ENCODE measurements at places on chromosomes 12 and 14. TPM values are rescaled to one million over a fixed set of nuclear protein-coding genes. Genes with fewer than 3 reads are reported as not detected.

Gene KCTD10
- 47.1 TPM for total RNA-seq

Gene PLEKHD1
- total RNA-seq = 0.03 TPM

Gene ADIPOR2
- total RNA-seq = 54.8 TPM

Gene BMP4
- total RNA-seq = 1.6 TPM

Gene KCNJ8
- total RNA-seq = 0.57 TPM

Gene AVPR1A
- total RNA-seq = not detected

Gene CCDC60
- not detected for total RNA-seq

Gene DNAH10
- total RNA-seq = 0.23 TPM

Gene GLIPR1
- total RNA-seq = 24.6 TPM

Gene RPGRIP1
- 0.26 TPM for total RNA-seq

Gene SMIM41
- total RNA-seq = not detected

Gene C12orf60
- 2.0 TPM for total RNA-seq

Gene GPRC5D
- total RNA-seq = not detected

Gene PTPN6
- total RNA-seq = 11.7 TPM

Gene OR4E2
- total RNA-seq = not detected

Gene KRT74
- total RNA-seq = not detected

Gene LRP1
- total RNA-seq = 14.7 TPM

Gene COX8C
- total RNA-seq = not detected

Gene POTEM
- not detected for total RNA-seq

Gene MIA2
- 19.8 TPM for total RNA-seq

Gene SFSWAP
- 26.8 TPM for total RNA-seq

Gene SDR9C7
- not detected for total RNA-seq

Gene IAPP
- total RNA-seq = not detected

Gene KCNA5
- total RNA-seq = not detected

Gene OAS3
- 25.8 TPM for total RNA-seq

Gene GUCY2C
- not detected for total RNA-seq

Gene TAS2R42
- total RNA-seq = not detected

Gene RTL1
- total RNA-seq = 0.15 TPM

Gene OR4N2
- total RNA-seq = not detected

Gene SERPINA6
- 0.81 TPM for total RNA-seq

Gene DIO3
- total RNA-seq = not detected

Gene ISM2
- 0.51 TPM for total RNA-seq

Gene GALNT8
- not detected for total RNA-seq

Gene GPX2
- total RNA-seq = 202 TPM

Gene TEDC1
- total RNA-seq = 53.0 TPM

Gene RHEBL1
- total RNA-seq = 6.0 TPM

Gene BIN2
- total RNA-seq = 0.08 TPM

Gene TTC9
- total RNA-seq = 2.7 TPM

Gene CYP27B1
- total RNA-seq = 2.2 TPM

Gene KCNK13
- 0.14 TPM for total RNA-seq

Gene IL26
- total RNA-seq = not detected

Gene VRTN
- not detected for total RNA-seq

Gene DNAI7
- total RNA-seq = 0.23 TPM

Gene CAPZA3
- total RNA-seq = not detected

Gene ARMH4
- total RNA-seq = 1.5 TPM

Gene NFATC4
- total RNA-seq = 0.42 TPM

Gene KERA
- not detected for total RNA-seq
